Stomach (tissue), 19 donors: ENCODE measurements at places on chromosomes 5 and 9. TPM values are rescaled to one million over a fixed set of nuclear protein-coding genes. Genes with fewer than 3 reads are reported as not detected.
A peak's percentile ranks its signal among the peaks of the same experiment; 100 is the strongest.

GRCh38 chr5:149865746-149866145 is 78.8 kb downstream of the PDE6A start:
- DNase-seq = no peak

GRCh38 chr9:107323836-107324585 is 40.9 kb downstream of the RAD23B start:
- no peak for DNase-seq

GRCh38 chr5:19266791-19267190 is 721.2 kb downstream of the CDH18 start:
- no peak for DNase-seq

The C5orf46 gene
- not detected for total RNA-seq

- DNase-seq = no peak
Measured at GRCh38 chr5:131640043-131640856, 5.2 kb upstream of the RAPGEF6 start.

- no peak for DNase-seq
Measured at GRCh38 chr5:134188092-134188491, 11.3 kb upstream of the SKP1 start.

The ZDHHC12 gene
- 116 TPM for total RNA-seq

The CCDC192 gene
- 2.2 TPM for total RNA-seq

DNA sequence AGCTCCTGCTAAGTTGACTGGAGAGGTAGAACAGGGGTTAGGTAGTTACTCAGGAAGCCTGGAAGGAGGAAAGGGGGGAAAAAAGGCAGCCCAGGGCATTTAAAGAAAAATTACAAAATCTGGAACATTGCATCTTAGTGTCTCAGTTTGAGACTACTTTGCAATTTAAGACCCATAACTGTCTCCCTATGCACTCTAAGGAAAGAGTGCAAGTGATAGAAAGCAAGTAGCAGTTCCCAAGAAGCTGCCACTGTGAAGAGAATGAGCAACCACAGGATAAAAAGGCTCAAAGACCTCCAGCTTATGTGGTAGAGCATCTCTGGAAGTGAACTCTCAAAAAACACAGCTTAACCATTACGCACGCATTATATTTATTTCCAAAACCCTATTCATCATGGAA is 141.8 kb downstream of the SLCO4C1 start:
- no peak for DNase-seq

- no peak for DNase-seq
Measured at GRCh38 chr5:172897481-172898217, 61.6 kb upstream of the RPL26L1 start.

The KIAA0825 gene
- total RNA-seq = 2.3 TPM

DNA sequence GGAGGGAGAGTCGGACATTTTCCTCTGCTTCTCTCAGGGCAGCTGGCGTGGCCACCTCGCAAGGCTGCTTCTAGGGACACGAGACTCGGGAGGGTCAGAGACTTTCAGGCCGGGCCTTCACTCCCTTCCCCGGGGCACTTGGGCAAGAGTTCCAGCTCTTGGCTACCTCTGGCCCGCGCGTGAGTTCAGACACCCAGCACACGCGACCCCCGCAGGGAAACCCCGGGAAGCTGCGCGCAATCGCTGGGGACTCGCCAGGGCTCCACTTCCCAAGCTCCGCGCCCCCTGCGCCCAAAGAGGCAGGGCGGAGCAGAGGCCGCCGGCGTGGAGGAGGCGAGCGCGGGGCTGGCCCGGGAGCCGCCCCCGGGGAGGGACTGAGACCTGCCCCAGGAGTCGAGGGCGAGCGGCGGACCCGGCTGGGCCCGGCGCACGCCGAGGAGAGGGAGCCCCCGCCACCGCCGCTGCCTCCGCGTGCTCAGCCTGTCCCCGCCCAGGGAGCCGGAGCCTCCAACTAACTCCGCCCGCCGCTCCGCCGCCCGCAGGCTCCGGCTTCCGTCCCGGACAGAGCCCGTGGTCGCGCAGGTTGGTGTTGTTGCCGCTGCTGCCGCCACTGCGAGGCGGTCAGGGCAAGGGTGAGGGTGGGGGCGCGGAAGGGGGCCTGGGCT is at the start of gene PAM:
Gene PAM (plus strand): TSS at position 539 of the 665 bp plus-strand sequence. CDS start 110,891 bp downstream, outside the sequence.
- peak; percentile 80 for DNase-seq

GRCh38 chr5:154296525-154297159 is 106.1 kb downstream of the GALNT10 start:
- peak; percentile 79 for DNase-seq

DNA sequence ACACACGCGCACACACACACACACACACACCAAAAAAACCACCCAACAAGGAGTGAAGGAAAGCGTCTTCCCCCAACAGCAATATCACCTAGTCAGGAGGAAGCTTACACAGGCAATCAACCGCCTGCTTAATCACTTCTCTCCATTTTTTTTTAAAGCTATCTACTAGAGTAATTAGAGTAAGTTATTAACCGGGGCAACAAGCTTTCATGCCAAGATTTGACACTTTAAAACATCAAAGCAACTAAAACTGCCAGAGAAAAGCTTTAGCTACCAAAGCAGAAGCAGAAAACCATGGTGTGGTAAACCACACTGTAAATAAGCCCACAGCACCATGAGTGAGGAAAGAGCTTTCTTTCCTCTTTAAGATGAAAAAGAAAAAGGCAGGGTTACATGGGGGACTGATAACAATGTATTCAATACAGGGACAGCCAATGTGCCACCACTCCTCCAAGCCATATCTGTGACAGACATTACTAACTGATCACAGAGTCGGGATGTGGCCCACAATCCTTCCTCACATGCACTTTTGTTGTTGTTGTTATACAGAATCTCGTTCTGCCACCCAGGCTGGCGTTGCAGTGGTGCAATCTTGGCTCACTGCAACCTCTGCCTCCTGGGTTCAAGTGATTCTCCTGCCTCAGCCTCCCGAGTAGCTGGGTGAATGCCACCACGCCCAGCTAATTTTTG is 282.1 kb downstream of the CRB2 start:
- no peak for DNase-seq

The PHF24 gene
- 0.92 TPM for total RNA-seq
